Esophagus mucosa (tissue), 1 donor: ENCODE measurements at places on chromosomes 2 and 18. TPM values are rescaled to one million over a fixed set of nuclear protein-coding genes. Genes with fewer than 3 reads are reported as not detected.
A peak's percentile ranks its signal among the peaks of the same experiment; 100 is the strongest.

DNA sequence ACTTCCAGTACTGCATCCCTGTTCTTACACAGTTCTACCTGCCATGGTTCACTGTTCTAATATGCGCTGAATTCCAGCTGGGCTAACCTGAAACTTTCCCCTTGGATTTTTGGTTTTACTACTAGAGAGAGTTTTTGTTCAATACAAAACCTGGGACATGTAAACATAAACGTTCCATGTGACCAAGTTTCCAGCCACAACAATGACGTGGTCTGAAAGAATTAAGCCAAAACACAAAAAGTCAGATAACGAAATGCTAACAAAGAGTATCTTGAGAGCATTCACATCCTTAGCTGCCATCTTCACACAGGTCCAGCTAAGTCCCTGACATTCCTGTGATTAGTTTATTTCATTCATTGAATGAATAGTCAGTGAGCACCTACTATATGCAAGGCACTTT lies 467.0 kb upstream of the PKDCC start:
- ATAC-seq = no peak

- peak; percentile 3 for ATAC-seq
These were observed 12.3 kb downstream of the SNED1 start for GRCh38 chr2:241010531-241011295.

Gene RMND5A
- 39.4 TPM for total RNA-seq

Gene CNNM4
- 9.3 TPM for total RNA-seq

- no peak for ATAC-seq
These were observed 96.3 kb upstream of the FZD7 start for GRCh38 chr2:201937343-201937742.

DNA sequence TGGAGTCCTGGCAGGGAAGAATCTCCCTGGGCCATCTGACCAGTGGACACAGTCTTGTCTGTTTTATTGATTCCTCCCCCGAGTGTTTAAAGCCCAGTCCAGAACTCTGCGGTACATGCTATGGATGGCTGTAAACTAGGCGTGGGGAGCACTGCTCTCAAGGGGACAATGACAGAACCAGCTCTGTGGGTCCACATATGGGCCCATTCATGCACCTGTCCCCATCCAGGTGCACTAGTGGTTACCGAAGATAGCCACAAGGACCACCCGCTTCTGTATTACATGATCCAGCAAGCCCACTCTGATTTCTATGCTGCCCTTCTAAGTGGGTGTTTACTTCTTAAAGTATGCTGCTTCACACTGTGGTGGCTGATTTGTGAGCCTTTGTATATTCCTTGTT lies 21.0 kb downstream of the CHST10 start:
- no peak for ATAC-seq

DNA sequence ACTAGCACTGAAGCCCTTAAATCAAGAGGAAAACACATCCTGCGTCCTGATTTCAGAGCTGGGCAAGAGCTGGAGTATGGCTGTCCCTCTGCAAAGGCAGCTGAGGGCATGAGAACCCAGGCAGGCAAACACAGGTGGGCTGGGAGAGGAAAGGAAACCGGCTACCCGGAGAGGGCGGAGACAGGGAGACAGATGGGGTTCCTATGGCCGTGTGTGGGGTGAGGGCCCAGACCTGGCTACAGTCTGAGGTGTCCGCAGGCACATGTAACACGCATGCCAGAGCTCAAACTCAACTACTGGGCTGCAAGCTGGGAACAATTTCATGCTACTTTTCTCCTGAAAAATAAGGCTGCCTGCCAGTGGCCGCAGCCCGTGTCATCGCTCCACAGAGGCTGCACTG lies 2.7 kb downstream of the COPS9 start:
- no peak for ATAC-seq

Gene NCKAP1
- total RNA-seq = 121 TPM

DNA sequence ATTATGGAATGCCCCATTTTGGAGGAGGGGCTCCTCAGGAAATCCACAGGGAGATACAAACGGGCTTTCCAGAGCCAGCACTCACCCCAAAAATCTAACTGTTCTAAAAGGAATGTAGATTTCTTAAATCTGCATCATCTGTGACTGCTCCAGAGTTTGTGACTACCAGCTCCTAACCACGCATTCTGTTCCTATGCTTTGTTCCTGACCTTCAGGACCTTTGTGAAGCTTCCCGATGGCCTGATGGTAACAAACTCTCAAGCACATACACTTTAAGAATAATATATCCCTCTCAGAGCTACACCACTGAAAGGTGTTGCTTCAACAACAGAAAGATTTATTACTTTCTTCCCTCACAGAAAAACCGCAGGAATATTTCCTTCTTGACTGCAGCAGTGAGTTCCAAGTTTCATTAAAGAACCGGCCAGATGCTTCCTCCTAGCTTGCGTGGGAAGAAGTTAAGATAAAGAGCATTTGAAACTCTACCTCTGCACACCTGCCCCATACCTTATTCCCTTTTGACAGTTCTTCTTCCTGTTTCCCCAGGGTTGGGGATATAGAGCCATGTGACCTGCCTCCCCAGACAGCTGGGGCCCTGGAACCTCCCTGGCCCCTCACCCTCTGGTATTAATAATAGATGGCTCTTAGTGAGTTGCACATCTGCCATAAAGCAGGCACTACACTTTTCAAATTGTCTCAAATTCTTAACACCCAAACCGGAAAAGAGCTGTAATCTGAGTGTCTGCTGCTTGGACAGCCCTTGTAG lies 40.2 kb upstream of the EML4 start:
- ATAC-seq = no peak

GRCh38 chr18:49014605-49015267 lies 64.0 kb upstream of the SMAD7 start:
- ATAC-seq = no peak

Gene PAX3
- total RNA-seq = not detected

GRCh38 chr2:200668478-200668877 lies 82.7 kb downstream of the AOX1 start:
- no peak for ATAC-seq

Gene IMP4
- total RNA-seq = 47.5 TPM

DNA sequence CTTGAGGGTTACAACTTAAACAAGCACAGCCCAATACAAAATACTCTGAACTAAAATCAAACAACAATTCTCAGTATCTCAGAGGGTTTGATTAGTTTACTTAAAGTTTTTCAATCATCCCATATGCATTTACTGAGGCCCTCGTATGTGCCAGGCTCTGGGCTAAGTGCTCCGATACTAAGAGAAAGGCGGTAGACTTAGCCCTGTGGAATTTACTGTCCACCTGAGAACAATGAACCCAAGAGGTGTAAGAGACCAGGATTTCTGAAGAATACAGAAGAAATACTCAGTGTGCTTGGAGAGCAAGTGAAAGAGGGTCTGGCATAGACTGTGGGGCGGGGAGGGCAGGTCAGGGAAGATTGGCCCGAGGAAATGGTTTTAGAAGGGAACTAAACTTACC lies 25.1 kb upstream of the SCYGR1 start:
- no peak for ATAC-seq

- peak; percentile 27 for ATAC-seq
These were observed 141.0 kb downstream of the RPIA start for GRCh38 chr2:88832311-88832991.

- ATAC-seq = no peak
These were observed 123.9 kb downstream of the DDX1 start for GRCh38 chr2:15715596-15715995.

Gene GRB14
- 0.36 TPM for total RNA-seq

- peak; percentile 41 for ATAC-seq
These were observed 58.6 kb downstream of the KCNG2 start for GRCh38 chr18:79856119-79857007.

DNA sequence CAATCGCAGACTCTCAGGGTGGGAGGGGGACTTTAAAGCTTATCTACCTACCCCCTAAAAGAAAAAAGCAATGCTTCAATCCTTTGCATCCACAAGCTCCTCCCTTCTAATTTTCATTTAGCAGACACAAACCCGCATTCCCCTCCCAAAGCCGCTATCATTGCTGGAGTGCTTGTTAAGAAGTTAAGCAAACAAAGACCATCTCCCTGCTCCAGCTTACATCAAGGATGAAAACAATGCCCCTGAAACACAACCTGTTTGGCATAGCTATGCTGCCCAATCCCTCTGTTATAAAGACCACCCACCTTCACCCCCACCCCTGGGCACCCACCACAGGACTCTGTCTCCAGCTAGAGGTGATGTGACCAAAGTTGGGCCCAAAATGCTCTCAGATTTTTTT lies 33.0 kb downstream of the REEP1 start:
- no peak for ATAC-seq

Gene MGAT4A
- 5.6 TPM for total RNA-seq

GRCh38 chr18:23838233-23838632 lies 149.0 kb downstream of the LAMA3 start:
- no peak for ATAC-seq

- ATAC-seq = no peak
These were observed 9.6 kb downstream of the SSB start for GRCh38 chr2:169808221-169808620.

GRCh38 chr2:219399716-219400478 lies 12.2 kb upstream of the DNPEP start:
- no peak for ATAC-seq

- no peak for ATAC-seq
These were observed 13.6 kb upstream of the IRS1 start for GRCh38 chr2:226813148-226813701.

Gene TWIST2
- total RNA-seq = 0.48 TPM

Gene ARHGAP15
- 2.6 TPM for total RNA-seq

DNA sequence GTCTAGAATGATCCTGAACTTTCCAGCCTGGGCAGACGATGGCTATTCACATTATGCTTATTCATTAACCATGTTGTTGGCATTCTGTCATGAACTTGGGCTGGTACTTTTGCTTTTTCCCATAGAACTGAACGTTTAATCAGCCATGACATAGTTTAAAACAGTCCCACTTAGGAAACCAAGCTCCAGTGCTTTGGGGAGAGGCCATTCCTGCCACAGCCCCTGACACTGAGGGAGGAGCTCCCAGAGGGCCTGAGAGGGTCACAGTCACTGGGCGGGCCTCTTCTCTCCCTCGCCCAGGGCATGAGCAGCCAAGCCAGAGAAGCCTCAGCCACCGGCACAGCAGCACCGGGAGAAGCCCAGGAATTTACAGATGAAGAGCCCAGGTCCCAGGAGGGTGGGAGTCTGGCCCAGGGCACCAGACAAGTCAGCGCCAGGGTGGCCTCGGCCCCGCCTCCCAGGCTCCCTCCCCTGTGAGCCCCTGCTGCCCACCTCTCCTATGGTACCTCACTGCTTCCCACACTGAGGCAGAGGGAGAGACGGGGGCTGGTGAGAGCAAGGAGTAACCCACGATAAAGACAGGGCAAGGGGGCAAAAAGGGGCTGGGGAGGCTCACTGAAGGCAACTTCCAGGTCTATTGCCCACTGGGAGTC lies 33.6 kb downstream of the MAL start:
- peak; percentile 13 for ATAC-seq

- ATAC-seq = no peak
These were observed 10.2 kb downstream of the NAGK start for GRCh38 chr2:71078624-71079023.

DNA sequence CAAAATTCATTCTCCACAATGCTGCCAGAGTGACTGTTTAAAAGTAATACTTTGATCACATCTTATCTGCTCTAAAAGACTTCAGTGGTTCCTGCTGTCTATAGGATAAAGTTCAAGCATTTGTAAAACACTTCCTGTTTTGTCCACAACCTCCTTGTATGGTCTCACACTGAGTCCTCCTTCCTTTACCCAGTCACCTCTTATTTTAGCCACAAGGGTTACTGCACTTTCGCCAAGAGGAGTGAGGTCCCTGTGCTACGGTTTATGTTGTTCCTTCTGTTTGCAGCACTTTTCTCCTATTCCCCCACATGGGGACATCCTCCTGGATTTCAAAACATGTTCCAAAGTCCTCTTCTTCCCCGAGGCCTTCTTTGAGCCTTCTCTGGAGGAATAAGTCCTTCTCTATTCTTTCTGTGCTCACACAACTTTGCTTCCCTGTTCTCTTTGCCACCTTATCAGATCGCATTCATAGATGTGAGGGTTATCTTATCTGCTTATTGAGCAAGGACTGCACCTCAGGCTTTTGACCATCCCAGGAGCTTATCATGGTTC lies 112.2 kb upstream of the NABP1 start:
- ATAC-seq = no peak

GRCh38 chr2:37753758-37754157 lies 82.3 kb upstream of the CDC42EP3 start:
- no peak for ATAC-seq

- no peak for ATAC-seq
These were observed 44.7 kb upstream of the TNP1 start for GRCh38 chr2:216904554-216904953.

- ATAC-seq = no peak
These were observed 5.8 kb downstream of the SH3RF3 start for GRCh38 chr2:109134741-109135358.

GRCh38 chr2:158616480-158617000 lies 159.8 kb downstream of the PKP4 start:
- ATAC-seq = no peak
